ENCODE measurements at places on chromosomes 2 and 18.

- DNase-seq, result peak; percentile 71
These were observed 96.3 kb downstream of the FAM210A start for GRCh38 chr18:13629841-13630715.

DNA sequence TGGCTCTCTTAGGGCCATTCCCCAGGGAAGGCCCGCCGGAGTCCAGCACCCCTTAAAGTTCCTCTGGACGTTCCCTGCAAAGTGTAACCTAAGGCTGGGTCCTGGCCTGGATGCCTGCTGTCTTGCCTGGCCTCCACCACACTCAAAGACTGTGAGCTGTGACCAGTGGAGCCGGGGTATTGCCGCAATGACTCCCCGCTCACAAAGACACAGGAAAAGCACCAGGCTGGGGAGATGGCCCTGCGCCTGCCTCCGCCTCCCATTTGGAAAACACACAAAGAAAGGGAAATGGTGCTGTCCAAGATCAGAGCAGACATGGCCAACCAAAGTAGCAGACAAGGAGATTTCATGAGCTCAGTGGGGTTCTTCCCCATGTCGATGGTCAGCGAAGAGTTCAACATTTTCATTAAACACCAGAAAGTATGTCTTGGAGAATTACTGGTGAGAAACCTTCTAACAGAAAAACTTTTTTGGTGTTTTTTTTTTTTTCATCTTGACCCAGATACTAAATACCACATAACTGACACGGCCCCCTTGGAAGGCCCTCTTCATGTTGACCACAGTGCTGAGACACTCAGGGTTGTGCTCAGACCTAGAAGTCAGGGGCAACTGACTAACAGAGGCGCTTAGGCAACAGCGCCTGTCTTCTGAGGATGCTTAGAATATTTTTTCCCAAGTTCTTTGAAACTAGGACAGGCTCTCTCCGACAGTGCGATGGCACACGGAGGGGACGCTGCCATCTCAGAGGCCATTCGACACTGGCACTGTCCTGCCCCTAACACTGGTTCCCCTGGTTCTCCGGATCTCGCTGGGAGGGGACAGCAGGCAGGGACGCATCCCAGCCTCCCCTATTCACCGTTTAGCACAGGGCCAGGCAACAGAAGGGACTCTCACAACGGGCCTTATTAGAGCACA is 226.4 kb upstream of the ID2 start:
- no peak for DNase-seq

GRCh38 chr2:45715601-45716379 is 64.3 kb downstream of the PRKCE start:
- no peak for DNase-seq

DNA sequence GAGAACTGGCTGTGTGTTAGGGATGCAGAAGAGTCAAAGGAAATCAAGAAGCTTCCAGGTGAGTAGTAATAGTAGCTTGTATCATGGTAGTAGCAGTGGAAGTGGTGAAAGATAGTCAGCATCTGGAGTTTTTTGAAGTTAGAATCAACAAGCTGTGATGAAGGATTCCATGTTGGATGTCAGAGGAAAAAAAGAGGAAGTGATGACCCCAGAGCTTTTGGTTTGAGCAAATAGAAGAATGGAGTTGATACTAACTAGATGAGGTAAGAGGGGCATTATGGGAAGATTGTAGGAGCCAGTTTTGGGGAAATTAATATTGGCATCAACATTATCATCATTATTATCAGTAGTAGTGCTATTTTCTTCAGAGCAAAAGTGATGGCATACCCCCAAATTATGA is 542.2 kb downstream of the XIRP2 start:
- DNase-seq, result no peak

DNA sequence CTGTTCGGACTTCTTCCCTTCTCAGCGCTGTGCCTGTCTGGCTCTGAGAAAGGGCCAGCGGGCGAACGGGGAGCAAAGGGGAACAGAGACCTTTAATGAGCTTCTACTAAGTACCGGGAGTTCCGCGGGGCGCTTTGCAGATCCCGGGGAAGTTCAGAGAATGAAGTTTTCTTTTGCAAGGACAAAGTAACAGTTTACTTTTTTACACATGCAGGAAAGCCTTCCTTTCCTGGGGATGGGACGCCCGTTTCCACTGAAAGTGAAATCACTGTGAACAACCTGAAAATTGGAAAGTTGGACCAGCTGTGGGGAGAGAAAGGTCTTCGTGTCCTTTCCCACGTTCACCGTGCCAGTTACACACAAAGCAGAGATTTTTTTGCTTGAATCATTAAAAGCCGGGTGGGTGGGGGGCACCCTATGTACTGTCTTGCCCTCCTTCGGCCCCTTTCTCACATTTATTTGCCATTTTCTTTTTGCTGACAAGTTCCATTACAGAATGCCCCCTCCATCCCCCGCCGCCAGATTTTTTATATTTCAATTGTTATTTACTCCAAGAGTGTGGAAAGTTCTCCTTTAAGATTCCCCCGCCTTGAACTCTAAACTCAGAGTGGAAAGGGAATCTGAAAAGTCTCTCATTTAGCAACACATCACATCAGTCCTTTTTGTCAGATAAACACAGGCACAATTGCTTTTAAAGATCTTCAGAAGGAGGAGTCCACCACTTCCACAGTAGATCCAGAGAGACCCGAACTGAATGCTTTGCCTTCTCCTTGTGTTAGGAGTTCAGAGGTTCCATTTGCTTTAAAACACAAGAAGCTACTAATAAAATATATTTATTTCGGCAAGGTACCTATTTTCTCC is 1.1 kb upstream of the FN1 start:
- peak; percentile 2 for DNase-seq

DNA sequence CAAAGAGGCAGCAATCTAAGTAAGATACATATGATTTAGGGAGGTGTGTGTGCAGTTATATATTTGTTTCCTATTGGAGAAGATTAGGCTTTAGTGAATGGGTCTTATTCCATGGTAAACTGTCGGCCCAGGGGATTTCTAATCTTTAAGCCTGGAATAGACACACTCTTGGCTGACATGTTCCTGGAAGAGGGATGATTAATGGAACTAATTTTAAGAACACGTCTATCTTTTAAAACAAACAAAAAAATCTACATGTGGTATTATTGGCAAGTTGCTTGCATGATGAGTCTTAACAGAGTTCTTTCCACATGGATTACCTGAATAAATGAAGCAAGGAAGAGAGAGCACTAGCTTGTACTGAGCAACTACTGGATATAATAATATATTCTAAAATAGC is 114.2 kb upstream of the NT5C1B start:
- DNase-seq, result no peak

- no peak for DNase-seq
These were observed 279.2 kb upstream of the DCC start for GRCh38 chr18:52060607-52061304.

- no peak for DNase-seq
These were observed 241.4 kb downstream of the KCNS3 start for GRCh38 chr2:18119883-18120282.

DNA sequence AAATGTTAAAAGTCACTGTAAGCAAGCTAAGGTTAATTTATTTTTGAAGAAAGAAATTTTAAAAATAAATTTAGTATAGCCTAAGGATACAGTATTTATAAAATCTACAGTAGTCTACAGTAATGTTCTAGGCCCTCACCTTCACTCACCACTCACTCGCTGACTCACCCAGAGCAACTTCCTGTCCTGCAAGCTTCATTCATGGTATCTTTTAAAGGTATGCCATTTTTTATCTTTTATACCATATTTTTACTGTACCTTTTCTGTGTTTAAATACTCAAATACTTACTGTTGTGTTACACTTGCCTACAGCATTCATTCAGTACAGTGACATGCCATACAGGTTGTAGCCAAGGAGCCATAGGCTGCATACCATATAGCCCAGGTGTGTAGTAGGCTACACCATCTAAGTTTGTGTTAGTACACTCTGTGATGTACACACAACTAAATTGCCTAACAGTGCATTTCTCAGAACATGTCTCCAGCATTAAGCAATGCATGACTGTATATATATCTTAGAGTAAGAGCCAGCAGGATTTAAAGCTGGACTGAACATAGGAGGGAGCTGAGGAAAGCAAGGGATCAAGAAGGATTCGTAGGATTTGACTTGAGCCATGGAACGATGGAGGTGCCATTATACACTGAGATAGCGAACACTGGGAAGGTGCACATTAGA is 83.1 kb upstream of the KLF7 start:
- no peak for DNase-seq

DNA sequence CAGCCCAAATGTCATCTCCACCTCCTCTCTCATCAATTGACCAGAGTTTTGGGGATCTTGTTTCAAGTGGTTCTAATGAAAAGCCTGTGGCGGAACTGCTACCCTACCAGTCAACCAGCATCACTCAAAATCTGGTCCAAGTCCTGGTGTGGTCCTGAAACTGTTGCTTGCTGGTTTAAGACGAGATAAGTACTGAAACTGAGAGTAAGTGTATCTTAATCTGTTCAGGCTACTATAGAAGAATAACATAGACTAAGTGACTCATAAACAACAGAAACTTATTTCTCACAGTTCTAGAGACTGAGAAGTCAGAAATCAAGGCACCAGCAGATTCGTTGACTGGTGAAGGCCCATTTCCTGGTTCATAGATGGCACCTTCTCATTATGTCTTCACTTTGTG is 879 bp upstream of the GALNT5 start:
- DNase-seq, result peak; percentile 84

- no peak for DNase-seq
These were observed 106.4 kb downstream of the NDUFA10 start for GRCh38 chr2:239918749-239919148.

GRCh38 chr18:45837283-45838070 is 12.0 kb downstream of the SIGLEC15 start:
- peak; percentile 58 for DNase-seq

- no peak for DNase-seq
These were observed 11.9 kb upstream of the RPL37A start for GRCh38 chr2:216486708-216487107.

DNA sequence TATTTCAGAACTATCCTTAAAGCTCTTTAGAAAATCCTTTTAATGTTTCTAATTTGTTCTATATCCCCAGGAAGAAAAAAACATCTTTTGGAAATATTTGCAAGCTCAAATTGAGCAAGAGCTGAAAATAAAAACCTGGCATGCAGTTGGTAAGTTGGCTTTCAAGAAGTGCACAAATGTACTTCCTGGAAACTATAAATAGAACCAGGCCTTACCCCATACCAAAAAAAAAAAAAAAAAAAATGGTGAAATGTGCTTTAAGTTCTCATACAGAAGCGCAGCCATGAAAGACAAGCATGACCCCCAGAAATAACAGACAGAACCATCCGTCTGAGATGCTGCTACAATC is 178.5 kb downstream of the HDAC4 start:
- DNase-seq, result no peak

DNA sequence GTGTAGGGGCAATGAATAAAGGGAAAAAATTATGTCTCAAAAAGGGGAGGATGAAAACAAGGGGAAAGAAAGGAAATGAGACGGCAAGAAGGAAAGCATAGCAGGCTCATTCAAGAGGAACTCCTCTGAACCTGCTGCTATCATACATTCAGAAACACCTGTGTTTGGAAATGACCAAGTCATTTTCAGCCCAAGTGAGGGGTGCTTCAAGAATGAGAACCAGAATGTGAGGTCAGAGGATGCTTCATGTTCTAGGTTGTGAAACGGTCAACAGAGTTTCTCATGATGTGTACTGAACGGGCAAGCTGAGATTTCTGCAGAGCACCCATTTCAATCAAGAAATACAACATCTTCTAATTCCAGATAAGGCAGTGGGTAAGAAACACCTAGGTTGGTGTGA is 1367.2 kb upstream of the CELF4 start:
- no peak for DNase-seq

- DNase-seq, result no peak
These were observed 748.7 kb downstream of the RNF144A start for GRCh38 chr2:7665880-7666279.

DNA sequence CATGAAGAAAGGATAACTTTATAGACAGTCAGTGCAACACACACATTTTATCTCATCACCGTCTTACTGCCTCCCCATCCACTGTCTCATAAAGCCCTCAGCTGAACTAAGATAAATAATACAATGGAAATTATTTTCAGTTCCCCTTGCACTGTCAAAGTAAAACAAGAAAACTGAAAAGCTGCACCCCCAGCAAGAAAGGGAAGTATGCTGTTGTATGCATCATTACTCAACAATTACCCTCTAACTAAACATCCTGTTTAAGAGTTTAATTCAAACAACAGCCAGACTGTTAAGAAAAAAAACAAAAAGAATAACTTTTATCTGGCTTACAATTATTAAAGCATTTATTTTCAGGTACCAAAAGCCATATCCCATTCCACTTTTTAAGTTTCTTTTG is 25.0 kb downstream of the MPPE1 start:
- DNase-seq, result no peak

GRCh38 chr2:15365411-15365810 is 195.7 kb downstream of the NBAS start:
- DNase-seq, result no peak

DNA sequence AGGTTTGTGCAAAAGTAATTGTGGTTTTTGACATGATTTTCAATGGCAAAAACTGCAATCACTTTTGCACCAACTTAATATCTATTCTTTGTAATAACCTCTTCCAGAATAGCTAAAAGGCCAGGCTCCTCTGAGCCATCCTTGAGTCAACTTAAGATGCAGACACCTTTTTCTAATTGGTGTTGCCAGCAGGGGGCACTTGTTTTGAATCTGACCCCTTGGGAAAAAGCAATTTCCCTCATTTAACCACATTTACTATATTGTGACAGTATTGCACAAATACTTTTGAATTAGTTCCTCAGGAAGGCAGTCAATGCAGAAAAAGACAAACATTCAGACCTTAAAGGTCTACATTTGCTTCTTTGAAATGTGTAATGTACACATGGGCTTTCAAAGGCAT is 78.6 kb upstream of the GALNT5 start:
- DNase-seq, result peak; percentile 4

DNA sequence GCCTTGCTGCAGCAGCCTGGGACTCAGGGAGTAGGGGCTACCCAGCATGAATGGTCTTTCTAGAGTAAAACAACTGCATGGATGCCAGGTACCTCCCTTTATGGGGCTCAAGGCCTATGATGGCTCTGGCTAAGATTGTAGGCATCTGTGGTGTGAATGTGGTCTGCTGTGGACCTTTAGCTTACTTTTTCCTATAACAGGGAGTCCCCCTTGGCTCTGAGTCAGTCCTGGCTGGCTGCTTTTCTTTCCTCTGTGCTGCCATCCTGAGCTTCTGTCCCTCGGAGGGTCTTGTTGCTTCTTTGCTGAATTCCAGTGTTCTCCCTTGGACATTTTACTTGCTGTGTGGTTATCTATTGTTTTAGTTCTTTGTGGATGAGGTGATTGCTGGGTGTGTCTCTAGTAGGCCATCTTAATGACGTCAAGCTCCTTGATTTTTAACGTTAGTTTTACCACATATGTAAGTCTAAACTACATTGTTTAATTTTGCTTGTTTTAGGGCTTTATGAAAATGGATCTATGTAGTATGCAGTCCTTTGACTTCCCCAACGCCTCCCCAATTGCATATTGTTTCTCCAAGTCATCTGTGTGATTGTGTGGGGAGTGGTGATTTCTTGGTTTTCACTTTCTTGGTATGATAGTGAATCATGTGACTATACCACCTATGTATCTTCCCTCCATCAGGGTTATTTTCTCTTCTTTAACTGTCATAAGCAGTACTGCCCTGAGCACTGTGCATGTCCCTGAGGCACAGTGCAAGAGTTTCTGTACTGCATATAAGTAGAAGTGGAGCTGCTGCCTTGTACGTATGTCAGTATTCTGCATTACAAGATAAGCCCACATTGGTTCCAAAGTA is 92.4 kb downstream of the NCK2 start:
- peak; percentile 59 for DNase-seq

Data from activated CD4-positive, alpha-beta T cell treated with anti-CD3 and anti-CD28 coated beads, Interleukin-2, Interleukin-6, amounts not matched to agents 100 ng/mL and 50 ng/mL, durations not matched to agents 16 hours and 8 hours (primary cell).